ENCODE measurements at places on chromosomes 5 and 9.

- DNase-seq: peak; percentile 64
- H3K27ac ChIP-seq: no peak overlapping the region
Observed at GRCh38 chr5:153756540-153756939, 266.1 kb downstream of the GRIA1 start.

GRCh38 chr5:179974246-179974945 lies 66.7 kb upstream of the TBC1D9B start:
- H3K27ac ChIP-seq: no peak overlapping the region
- no peak overlapping the region for H3K4me3 ChIP-seq
- DNase-seq: no peak
- no peaks in the 10 kb centered on the region for H3K4me1 ChIP-seq
- no peaks in the 10 kb centered on the region for H3K36me3 ChIP-seq

GRCh38 chr5:21649969-21650368 lies 1203.2 kb downstream of the CDH12 start:
- no peaks in the 10 kb centered on the region for H3K27me3 ChIP-seq
- no peak overlapping the region for H3K4me3 ChIP-seq
- no peak overlapping the region for H3K27ac ChIP-seq
- H3K36me3 ChIP-seq: no peaks in the 10 kb centered on the region
- DNase-seq: no peak
- no peaks in the 10 kb centered on the region for H3K4me1 ChIP-seq

GRCh38 chr9:117707561-117707960 lies 3.4 kb downstream of the TLR4 start:
- no peak overlapping the region for H3K27ac ChIP-seq
- H3K4me3 ChIP-seq: no peak overlapping the region
- H3K36me3 ChIP-seq: no peaks in the 10 kb centered on the region
- no peak for DNase-seq
- no peaks in the 10 kb centered on the region for H3K4me1 ChIP-seq
- no peaks in the 10 kb centered on the region for H3K27me3 ChIP-seq

DNA sequence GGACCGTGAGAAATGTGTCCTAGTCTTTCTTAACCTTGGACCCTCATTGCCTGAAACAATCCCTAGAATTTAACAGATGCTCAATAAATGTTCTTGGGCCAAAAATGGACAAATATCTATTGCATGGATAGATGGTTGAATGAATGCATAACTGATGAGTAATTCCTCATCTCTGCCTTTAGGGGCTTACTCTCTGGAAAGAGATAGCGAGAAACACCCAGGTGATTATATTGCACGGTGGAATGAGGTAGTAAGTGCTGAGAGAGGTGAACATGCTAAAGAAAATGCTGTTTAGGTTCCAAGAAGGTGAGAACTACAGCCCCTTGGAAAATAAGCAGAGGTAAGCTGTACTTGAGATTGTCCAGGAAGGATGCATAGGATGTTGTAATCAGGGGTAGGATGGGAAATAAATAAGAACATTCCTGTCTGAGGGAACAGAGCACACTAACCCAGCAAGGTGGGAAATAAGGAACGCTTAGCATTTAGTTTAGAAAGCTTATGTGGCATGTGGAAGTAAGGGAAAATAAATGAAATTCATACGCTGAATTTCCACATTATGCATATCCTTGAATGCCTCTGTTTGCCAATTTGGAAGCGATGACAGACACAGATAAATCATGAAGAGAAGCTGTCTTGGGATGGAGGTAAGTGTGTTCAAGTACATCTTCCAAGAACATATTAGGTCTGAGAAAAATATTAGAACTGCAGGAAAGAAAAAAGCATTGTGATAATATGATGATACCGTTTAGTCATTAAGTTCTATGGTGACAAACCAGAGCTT lies 426.6 kb downstream of the ARHGEF28 start:
- no peak for DNase-seq
- H3K4me1 ChIP-seq: peaks cover 17% of the 10 kb centered on the region
- H3K27ac ChIP-seq: no peak overlapping the region
- no peak overlapping the region for H3K4me3 ChIP-seq
- no peaks in the 10 kb centered on the region for H3K36me3 ChIP-seq
- H3K27me3 ChIP-seq: no peaks in the 10 kb centered on the region

GRCh38 chr9:93020771-93021670 lies 37.5 kb upstream of the SUSD3 start:
- no peaks in the 10 kb centered on the region for H3K4me1 ChIP-seq
- H3K4me3 ChIP-seq: no peak overlapping the region
- H3K36me3 ChIP-seq: no peaks in the 10 kb centered on the region
- DNase-seq: no peak

DNA sequence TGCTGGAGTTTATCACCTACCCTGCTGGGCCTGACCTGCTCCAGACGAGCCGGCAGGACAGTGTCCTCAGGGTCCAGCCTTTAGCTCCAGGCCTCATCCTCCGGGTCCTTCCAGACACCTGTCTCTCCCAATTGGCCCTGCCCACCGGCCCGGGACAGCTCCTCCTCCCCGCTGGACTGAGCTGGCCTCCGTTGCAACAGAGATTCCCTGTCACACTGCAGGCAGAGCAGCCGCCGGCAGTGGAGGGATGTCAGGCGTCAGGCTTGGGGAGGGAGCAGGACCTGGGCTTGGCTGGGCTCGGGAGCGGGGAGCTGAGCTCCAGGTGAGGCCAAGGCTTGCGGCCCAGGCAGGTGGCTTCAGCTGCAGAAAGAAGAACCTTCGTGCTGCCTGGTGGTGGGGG lies 1.7 kb downstream of the KCNT1 start:
- H3K36me3 ChIP-seq: no peaks in the 10 kb centered on the region
- H3K4me1 ChIP-seq: no peaks in the 10 kb centered on the region
- H3K27me3 ChIP-seq: no peaks in the 10 kb centered on the region
- H3K27ac ChIP-seq: no peak overlapping the region
- peak; percentile 67 for DNase-seq

DNA sequence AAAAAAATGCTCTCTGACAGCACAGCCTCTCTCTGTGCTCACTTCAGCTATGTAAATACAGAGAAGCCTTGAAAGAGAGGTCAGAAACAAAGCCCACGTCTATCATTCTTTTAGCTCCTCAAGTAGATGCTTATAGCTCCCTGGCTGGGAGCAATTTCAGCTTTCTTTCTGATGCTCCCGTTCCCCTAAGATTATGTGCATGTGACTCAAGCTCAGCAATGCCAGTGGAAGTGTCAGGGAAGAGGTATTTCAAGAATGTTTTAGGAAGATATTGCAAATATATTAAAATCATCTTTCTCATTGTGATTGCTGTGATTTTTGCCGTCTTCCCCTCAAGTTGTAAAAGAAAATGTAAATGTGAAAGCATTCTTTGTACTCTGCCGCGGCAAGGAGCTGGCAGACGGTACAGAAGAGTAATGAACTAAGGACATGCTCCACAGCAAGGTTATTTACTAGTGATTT lies 1353.7 kb upstream of the ACO1 start:
- H3K27me3 ChIP-seq: no peaks in the 10 kb centered on the region
- H3K4me1 ChIP-seq: no peaks in the 10 kb centered on the region
- DNase-seq: peak; percentile 66
- H3K27ac ChIP-seq: no peak overlapping the region

DNA sequence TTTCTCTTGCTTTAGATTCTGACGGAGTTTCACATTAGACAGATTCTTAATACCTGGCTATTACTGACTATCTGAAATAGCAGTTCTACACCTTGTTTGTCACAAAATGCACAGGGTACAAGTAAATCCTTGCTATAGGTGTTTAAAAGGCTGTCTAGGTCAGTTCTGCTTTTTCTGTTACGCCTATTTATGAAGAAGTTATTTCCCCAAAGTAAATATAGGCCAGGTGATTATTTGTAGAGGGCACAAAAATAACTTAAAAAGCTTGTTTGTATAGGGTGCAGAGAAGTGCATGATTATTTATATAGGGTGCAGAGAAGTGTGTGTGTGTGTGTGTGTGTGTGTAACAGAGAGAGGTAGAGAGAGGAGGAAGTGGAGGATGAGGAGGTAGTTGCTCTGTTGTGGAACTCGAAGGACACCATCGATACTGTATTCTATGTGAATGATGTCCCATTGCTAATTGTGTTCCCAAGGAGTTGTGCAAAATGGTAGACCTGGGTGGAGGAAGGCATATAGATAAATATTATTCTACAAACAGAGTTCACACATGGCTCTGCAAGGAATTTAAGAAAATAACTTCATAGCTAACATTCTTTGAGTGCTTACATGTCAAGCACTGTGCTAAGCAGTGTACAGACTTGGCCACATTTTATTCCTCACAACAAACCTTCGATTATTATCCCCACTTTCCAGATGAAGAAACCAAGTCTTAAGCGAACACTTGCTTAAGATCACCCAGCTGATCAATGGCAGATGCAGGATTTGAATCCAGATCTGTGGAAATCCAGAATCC lies 96.3 kb upstream of the EQTN start:
- H3K27ac ChIP-seq: no peak overlapping the region
- no peaks in the 10 kb centered on the region for H3K4me1 ChIP-seq
- no peak for DNase-seq
- H3K36me3 ChIP-seq: no peaks in the 10 kb centered on the region
- H3K4me3 ChIP-seq: no peak overlapping the region
- no peaks in the 10 kb centered on the region for H3K27me3 ChIP-seq

DNA sequence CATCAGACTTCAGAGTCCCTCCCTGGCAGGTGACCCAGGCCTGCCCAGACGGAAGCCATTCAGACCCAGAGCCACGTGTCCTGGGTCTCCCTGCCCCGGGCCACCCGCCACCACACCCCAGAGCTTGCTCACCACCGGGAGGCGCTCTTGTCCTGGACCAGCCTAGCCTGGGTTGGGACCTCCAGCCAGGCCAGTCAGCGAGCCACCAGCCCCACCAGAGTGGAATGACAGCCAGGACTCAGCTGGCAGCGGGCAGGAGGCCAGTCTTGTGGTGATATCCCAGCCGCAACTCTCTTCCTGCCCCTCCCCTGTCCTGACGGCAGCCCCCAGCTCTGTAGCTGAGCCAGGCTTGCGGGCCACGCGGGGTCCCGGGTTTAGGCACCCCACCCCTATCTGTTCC lies 1.7 kb upstream of the PTGDS start:
- H3K27me3 ChIP-seq: no peaks in the 10 kb centered on the region
- H3K4me1 ChIP-seq: no peaks in the 10 kb centered on the region
- no peak overlapping the region for H3K27ac ChIP-seq
- no peak overlapping the region for H3K4me3 ChIP-seq
- DNase-seq: peak; percentile 54

DNA sequence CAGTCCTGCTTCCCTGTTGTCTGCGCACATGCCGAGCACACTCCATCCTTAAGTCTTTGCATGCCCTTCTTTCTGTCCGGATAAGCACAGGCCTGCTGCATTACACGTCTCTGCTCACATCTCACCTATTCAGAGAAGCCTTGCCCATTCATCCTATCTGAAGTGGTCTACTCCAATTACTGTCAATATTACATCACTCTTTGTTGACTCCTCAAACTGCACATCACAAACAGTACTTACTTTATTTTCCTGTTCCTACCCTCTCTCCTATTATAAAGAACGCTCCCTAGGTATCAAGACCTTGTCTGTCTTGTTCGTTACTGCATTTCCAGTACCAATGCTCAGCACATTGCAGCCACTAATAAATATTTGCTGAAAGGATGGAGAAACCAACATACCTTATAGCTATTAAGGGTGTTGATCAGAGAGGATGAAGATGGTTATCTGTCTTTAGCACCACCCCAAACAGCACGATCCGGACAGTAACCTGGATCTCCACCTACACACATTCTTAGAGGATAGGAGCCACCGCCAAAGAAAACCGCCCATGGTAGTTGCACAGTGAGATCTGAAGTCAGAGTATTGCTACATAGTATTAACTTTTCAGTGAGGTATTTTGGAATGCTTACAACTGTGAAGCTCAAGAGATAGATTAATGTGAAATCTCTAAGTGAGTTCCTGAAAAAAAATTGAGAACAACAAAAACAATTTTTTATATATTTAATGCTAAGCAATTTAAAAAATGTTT lies 1.6 kb upstream of the PRRC1 start:
- DNase-seq: no peak
- H3K27ac ChIP-seq: no peak overlapping the region
- no peaks in the 10 kb centered on the region for H3K27me3 ChIP-seq

- H3K4me1 ChIP-seq: no peaks in the 10 kb centered on the region
- no peak overlapping the region for H3K4me3 ChIP-seq
- no peaks in the 10 kb centered on the region for H3K27me3 ChIP-seq
- DNase-seq: no peak
- H3K27ac ChIP-seq: no peak overlapping the region
- no peaks in the 10 kb centered on the region for H3K36me3 ChIP-seq
Observed at GRCh38 chr9:114250235-114250568, 72.7 kb upstream of the ORM1 start.

GRCh38 chr5:4544049-4544670 lies 596.0 kb upstream of the ADAMTS16 start:
- no peaks in the 10 kb centered on the region for H3K36me3 ChIP-seq
- peaks cover 8% of the 10 kb centered on the region for H3K4me1 ChIP-seq
- no peak overlapping the region for H3K4me3 ChIP-seq
- no peaks in the 10 kb centered on the region for H3K27me3 ChIP-seq
- no peak overlapping the region for H3K27ac ChIP-seq

DNA sequence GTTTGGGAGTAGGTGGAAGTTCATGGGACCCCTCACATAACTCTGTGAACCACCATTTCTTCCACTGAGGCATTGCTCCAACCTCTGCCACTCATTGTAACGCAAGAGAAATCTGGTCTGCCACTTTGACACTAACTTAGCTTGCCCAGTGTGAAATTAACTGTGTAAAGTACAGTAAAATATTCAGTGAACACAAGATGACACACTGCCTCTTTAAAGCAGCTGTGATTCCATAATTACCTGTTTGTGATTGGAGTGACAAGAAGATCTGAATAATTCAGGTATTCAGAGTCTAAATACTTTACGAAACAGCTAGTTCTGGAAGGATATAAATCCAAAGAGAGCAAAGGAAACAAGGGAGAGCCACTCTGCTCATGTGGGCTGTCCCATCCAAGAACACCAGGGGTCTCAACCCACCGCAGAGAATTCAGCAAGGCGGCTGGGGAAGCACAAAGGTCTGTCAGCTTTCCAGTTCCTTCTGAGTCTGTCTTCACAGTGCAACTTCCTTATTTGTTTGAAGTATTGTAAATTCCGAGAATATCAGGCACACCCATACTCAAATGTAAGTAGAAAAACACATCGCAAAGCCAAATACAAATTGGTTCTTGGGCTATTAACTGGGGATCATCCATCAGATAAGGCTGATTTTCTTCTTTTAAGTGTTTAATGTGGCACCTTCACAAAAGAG lies 86.9 kb downstream of the GNAQ start:
- H3K27ac ChIP-seq: no peak overlapping the region
- H3K27me3 ChIP-seq: no peaks in the 10 kb centered on the region
- no peak overlapping the region for H3K4me3 ChIP-seq
- H3K36me3 ChIP-seq: no peaks in the 10 kb centered on the region
- peaks cover 6% of the 10 kb centered on the region for H3K4me1 ChIP-seq
